ENCODE measurements at places on chromosomes 6 and 20.

DNA sequence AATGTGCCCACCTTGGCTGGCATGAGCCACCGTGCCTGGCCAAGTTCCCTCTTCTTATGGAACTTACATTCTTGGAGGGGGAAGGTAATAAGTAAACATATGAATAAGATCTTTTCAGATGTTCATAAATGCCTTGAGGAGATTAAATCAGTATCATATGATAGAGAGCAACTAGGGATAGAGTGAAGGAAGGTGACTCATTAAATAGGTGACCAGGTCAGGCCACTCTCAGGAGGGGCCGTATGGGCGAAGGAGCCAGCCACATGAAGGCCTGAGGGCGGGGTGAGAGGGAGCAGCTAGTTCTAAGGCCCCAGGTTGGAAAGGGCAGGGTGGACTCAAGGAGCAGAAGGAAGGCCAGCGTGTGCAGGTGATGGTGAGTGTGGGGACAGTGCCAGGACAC lies 91.1 kb downstream of the UST start:
- DNase-seq: no peak

- DNase-seq: no peak
Measured at GRCh38 chr6:43740321-43740960, 29.6 kb upstream of the VEGFA start.

GRCh38 chr6:167768471-167769215 lies 58.1 kb upstream of the AFDN start:
- no peak for DNase-seq

GRCh38 chr6:11672256-11672655 lies 106.3 kb downstream of the ADTRP start:
- no peak for DNase-seq

DNA sequence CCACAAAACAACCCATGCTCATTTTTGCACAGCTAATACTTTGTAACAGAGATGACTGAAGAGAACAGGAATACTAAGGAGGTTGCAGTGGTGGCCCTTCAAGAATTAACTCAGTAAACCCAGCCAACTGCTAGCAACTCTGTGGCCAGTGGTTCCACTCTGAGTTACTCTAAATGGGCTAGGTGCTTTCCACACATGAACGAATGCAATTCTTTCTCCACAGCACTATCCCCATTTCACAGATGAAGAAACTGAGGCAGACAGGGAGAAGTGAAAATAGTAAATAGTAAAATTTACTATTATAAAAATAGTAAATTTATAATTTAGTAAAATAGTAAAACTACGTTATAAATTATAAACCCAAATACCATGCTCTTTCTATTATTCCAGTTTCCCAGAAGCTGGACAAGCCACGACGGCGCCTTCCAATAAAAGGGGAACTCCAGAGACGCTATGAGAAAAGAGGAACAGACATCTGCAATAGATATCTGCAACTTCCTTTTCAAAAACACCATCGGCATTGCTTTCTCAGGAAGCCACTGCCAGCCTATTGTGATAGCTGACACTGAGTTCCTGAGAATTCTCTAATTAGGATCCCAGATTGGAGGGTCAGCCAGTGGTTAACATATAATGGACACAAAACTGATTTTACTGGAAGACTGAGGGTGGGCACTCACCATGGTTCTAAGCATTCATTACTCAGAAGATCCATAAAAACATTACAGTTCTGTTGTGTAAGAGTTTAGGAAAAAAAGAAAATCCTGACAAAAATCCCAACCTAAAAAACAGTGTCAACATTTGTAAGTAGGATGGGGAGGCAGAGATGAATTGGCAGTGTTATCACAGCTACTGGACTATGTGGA lies 16.2 kb downstream of the FKBP1A start:
- no peak for DNase-seq

- no peak for DNase-seq
Measured at GRCh38 chr6:15823838-15824414, 161.1 kb upstream of the DTNBP1 start.

DNA sequence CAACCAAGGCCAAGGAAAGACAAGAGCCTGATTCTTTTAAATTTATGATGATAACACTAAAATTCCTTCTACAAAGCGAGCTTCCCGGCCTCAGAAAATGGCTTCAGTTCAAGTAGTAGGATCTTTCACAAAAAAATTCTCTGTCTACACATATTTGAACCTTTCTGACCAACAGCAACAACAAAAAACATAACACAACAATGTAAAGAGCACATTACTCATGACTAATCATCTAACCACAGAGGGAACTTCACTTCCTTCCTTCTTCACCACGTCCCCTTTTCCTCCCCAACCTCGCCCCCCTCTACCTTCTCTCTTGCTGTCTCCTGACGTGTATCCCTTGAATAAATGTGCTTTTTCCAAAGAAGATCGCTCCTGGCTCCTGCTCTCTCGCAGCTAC lies 228.2 kb downstream of the MYLK4 start:
- no peak for DNase-seq

GRCh38 chr6:22899426-22899825 lies 330.1 kb downstream of the HDGFL1 start:
- DNase-seq: no peak

DNA sequence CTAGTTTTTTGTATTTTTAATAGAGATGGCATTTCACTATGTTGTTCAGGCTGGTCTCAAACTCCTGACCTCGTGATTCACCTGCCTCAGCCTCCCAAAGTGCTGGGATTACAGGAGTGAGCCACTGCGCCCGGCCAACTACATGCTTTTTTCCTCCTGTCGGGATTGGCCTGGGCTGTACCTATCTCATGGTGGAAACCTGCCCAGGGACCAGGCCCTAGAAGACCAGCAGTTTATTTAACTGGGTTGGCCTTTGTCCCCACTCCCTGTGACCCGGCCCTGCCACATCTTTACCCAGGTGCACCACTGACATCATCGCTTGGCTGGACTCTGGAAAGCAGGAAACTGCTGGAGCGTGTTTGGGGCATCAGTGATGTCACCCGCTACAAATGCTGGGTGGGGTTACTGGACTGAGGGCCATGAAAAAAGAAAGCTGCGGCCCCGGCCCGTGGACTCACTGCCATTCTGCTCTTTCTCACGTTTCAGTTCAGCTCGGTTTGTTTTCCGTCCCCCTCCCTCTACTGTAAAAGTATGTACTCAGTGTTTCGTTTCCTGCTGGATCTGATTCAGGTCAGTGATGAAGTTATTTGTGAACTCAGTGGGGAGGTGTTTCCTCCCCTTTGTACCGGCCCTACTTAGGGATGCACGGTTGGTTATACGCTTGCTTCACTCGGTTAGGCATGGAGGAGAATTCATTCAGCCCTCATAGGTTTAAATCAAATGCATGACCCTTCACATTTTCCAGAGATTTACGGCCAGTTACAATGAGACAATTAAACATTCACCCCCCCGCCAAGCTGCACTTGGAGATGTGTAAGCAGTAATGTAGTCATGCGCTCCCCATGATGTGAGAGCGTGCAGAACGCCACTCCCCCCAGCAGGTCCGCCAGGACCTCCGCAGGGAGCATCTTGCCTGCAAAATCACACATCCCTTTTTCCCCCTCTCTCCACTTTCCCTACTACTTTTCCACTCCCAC lies 179.3 kb downstream of the MTHFD1L start:
- peak; percentile 99 for DNase-seq

- peak; percentile 54 for DNase-seq
Measured at GRCh38 chr6:112281821-112282615, 27.7 kb upstream of the LAMA4 start.

DNA sequence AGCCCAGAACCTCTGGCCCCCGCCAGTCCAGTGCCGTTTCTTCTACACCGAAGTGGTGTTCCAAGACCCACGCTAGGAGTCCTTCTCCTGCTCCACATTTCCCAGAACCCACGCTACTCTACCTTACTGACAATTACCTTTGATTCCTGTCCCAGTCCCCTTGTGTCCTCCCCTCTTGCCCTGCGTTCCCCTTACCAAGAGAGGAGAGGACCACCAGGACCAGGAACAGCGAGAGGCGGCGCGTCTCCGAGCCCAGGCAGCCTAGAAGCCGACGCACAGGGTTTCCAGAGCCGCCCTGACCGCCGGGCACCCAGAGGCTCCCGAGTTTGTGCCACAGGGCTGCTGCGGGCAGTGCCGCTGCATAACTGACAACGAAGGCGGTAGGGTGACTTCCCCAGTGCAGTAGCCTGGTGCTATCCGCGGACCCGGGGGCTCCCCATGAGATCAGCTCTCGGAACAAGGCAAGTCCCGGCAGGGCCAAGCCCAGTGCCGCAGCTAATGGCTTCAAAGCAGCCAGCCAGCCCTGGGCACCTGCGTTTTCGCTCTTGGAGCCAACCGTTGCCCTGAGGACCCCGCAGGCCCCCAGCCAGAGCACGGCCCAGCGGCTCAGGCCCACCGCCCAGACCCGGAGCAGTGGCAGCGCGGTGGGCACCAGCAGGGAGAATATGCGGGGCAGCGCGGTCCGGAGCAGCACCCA lies 512 bp downstream of the TAP1 start:
- DNase-seq: no peak

- no peak for DNase-seq
Measured at GRCh38 chr6:91213229-91213901, 626.5 kb upstream of the MAP3K7 start.

DNA sequence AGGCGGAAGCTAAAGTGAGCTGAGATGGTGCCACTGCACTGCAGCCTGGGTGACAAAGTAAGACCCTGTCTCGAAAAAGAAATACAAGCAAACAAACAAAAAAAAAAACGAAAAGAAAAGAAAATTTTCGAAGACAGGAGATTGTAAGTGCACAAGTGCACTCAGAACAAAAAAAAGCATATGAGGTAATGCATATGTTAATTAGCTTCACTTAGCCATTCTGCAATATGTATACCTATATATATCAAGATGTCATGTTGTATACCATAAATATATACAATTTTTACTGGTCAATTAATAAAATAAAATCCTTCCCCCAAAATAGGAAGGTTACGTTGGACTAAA lies 127.5 kb downstream of the RIN2 start:
- DNase-seq: no peak

- DNase-seq: peak; percentile 53
Measured at GRCh38 chr6:35640017-35640664, 48.6 kb downstream of the FKBP5 start.

GRCh38 chr6:53937461-53937860 lies 142.7 kb downstream of the LRRC1 start:
- no peak for DNase-seq

- DNase-seq: no peak
Measured at GRCh38 chr6:70289299-70289698, 13.6 kb downstream of the COL9A1 start.

- no peak for DNase-seq
Measured at GRCh38 chr6:3742076-3742425, 9.5 kb downstream of the PXDC1 start.

GRCh38 chr6:39649996-39650395 lies 75.2 kb downstream of the KIF6 start:
- DNase-seq: no peak

DNA sequence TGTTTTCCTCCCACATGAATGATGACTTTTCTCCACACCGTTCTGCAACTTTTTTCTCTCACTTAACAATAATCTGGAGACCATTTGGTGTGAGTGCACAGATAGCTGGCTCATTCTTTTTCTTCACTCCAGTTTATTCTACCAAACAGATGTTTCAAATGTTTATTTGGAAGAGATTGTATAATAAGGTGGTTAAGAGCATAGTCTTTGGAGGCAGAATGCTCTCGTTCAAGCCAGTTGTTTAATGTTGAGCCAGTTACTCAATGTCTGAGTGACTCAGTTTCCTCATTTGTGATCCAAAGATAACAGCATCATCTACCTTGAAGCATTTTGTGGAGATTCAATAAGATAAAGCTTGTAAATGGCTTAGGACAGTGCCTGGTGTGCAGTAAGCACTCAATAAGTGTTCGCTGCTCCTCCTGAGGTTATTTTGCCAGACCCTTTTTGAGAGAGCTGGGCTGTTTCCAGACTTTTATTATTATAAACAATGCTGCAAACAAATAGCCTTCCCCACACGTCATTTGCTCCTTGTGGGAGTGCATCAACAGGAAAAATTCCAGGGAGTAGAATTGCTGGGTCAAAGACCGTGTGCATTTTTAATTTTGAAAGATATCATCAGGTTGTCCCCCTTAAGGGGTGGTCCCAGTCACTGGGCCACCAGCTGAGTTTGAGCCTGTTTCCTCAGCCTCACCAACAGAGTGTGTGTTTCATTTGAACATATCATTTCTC lies 70.6 kb downstream of the VEGFA start:
- DNase-seq: no peak

- no peak for DNase-seq
Measured at GRCh38 chr6:137820425-137820824, 46.6 kb upstream of the TNFAIP3 start.

DNA sequence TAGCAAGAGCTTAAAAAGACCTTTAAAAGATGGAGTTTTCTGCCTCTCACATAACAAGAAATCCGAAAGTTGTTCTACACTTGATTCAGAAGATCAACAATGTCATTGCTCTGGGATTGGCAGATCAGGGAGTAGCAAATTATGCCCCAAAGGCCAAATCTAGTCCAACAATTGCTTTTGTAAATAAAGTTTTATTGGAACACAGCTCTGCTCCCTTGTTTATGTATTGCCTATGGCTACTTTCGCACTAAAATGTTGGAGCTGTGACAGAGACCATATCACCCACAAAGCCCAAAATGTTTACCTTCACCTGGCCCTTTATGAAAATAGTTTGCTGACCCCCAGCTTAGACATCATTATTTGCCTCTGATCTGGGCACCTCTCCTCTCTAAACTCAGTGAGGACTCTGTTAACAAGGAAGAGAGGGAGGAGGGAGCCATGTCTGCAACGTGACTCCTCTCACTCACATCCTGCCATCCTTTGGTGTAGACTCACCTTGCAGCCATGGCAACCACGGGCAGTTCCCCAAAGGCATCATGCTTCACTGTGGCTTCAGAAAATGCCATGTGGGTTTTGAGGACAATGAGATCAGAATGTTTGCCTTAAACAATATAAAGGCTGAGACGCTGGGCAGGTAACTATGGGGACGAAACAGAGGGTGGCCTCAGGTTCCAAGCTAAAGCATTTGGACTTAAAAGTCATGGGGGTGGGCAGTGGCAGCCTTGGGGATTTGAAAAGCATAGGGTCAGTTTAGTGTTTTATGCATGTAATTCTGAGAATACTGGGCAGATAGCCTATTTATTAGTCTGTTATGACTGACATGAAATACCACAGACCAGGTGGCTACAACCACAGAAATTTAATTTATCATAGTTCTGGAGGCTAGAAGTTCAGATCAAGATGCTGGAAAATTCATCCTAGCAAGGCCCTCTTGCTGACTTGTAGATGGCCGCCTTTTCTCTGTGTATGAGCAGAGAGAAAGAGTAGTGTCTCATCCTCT lies 149.7 kb upstream of the TNFAIP3 start:
- no peak for DNase-seq

- no peak for DNase-seq
Measured at GRCh38 chr20:45347936-45348778, at the start of gene SDC4. TSS of gene SDC4 (minus strand) at chr20:45348424. CDS start at chr20:45348384, 40 bp downstream.

DNA sequence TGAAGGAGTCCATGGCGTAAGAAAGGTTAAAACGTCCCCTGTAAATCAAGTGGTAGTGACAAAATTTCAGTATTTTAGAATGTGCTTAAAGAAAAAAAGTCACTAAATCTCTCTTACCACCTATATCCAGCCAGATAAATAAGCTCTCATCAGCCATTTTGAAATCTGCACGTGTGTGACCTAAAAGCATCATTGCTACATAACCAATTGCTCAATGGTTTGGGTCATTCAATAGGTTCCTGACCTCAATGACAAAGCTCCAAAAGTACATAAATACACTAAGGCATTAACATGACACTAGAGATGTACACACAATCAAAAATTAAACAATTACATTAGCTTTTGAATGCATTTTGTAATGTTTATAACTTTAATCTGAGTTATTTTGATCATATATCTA lies 272.4 kb downstream of the GMDS start:
- no peak for DNase-seq

GRCh38 chr6:90925726-90926125 lies 338.9 kb upstream of the MAP3K7 start:
- no peak for DNase-seq

Measured in epithelial cell of proximal tubule (primary cell).